Stimulated activated CD8-positive, alpha-beta memory T cell treated with anti-CD3 and anti-CD28 coated beads, Interleukin-7, amount 100 ng/mL, for 1 hour (primary cell): ENCODE measurements at places on chromosomes 1 and 21.

DNA sequence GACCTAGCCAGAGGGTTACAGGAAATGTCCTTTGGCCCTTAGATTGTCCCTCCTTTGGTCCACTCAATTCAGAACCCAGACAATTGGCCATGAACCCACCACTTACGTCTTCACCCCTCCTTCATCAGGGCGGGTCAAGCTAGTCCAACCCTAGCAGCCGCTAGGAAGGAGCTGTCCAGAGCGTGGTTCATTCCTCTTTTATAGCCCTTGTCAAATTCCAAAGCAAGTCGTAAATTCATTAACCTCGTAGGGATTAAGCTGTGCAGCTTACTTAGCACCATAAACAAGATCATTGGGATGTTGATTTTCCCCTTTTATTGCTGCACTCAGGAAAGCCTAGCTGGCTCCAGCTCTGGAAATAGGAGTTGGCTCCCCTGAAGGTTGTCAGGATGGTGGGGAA, 90.1 kb downstream of the TMEM53 start:
- DNase-seq: no peak

DNA sequence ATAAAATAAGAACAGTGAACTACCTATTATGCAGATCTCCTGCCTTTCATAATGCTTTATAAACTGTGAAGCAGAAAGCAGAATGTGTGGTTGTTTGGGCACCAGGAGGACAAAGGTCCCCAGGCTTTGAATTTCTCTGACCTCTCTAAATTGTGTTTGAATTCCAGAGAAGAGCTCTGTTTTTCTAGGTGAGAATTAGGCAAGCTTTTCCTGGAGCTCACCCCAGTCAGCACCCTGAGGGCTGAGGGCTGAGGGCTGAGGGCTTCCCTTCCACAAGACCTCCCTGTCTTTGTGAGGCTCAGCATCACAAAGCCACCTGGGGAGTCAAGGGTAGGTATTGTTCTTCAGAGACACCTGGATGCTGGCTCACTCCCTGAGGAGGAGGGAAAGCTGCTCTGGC, 45.5 kb upstream of the LRIG2 start:
- DNase-seq: no peak

DNA sequence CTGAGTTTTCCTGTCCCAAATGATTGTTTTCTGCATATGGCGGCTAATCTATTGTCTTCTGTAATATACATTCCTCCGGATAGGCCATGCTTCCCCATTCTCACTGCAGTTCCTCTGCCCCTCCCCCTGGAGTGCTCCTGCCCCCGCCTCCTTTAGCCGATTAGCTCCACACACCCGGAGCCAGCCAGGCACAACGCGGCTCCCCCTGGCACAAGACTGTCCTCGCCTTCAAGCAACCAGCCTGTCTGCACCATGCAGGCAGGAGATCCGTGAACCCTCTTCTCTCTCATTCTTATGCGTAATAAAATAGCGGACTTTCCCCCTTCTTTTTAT, 18.0 kb downstream of the SERTAD4 start:
- no peak for DNase-seq

- DNase-seq: no peak
Measured at GRCh38 chr1:44839576-44839975, 3.5 kb downstream of the PTCH2 start.

DNA sequence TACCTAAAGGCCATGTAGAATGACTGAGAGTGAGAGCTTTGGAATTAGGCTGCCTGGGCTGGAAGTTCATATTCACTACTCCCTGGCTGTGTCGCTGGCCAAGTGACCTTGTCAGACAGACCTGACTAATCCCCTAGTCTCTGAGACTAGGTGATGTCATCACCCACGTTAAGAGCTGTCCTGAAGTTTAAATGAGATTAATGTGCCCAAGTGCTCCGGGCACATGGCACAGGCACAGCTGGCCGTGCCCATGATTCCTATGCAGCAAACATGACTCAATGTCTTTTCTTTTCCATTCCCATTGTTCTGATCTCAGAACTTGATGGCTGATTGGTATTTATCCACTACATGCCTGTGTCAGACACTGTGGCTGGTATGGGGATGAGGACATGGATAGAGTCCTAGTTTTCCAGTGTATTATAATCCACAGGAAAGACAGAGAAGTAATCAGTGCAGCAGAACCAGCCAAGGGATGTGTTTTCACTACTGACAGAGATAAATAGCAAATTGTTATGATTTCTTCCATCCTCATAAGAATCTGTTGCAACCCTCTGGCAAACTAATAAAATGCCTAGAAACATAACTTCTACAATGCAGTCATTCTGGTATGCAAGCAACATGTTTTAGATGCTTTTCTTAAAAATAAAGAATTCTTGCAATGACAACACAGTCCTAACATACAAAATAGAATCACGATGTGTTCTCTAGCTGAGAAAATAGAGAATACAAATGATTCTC, 180.9 kb downstream of the PCP4 start:
- DNase-seq: no peak
